Fibroblast of mammary gland (primary cell): ENCODE measurements at places on chromosomes 7 and 10.

GRCh38 chr7:83879063-83879462, 230.1 kb upstream of the SEMA3E start:
- no peak for DNase-seq

DNA sequence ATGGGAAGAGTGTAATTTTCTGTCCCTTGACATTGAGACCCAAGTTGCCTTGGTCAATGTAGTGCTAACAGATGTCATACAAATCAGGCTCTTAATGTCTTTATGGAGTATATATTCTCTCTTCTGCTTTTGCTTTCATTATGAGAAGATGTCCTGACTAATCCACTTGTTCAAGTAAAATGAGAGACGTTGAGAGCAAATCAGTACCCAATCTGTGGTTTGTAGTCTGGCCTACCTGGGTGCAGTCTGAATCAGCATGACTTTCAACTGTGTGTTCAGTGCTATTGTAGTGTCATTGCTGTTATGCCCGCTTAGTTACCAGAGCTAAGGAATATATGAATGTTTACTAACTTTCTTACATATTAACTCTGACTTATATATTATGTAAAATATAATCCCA, 612.4 kb downstream of the ANKRD7 start:
- DNase-seq = no peak

- DNase-seq = peak; percentile 87
Measured at GRCh38 chr7:28408105-28408959, 4.0 kb upstream of the CREB5 start.

GRCh38 chr7:146660839-146661238, 544.2 kb downstream of the CNTNAP2 start:
- no peak for DNase-seq

- DNase-seq = no peak
Measured at GRCh38 chr10:27550823-27551222, 46.7 kb downstream of the RAB18 start.
